ENCODE measurements at places on chromosomes 11 and 22. TPM values are rescaled to one million over a fixed set of nuclear protein-coding genes. Genes with fewer than 3 reads are reported as not detected.

DNA sequence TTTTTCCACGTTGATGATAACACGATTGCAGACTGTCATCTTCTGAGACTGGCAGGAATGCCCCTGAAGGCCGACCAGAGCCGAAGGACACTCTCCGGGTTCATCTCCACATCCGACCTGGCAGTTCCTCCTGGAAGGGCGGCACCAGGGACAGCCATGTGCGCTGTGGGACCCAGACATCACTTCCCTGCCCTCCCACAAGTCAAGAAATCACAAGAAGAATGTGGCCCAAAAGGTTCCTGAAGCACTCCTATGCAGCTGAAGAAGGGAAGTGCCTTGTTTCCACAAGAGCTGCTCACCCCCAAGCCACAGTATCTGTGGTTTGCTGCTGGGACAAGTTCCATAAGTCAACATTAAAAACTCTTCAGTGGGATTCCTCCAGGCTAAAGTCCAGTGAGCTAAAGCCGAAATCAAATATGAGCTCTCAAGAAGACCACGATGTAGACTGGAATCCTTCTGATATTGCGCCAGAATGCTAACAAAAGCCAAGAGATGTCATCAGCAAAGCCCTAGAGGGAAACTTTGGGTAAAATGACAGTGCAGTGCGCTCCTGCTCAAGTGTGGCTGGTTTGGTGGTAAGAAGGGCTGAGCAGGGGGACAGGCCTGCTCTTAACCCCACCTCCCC is 21.2 kb downstream of the PACSIN2 start:
- DNase-seq, result peak; percentile 63

GRCh38 chr11:119758291-119758690 is 29.3 kb upstream of the NECTIN1 start:
- peak; percentile 77 for DNase-seq

DNA sequence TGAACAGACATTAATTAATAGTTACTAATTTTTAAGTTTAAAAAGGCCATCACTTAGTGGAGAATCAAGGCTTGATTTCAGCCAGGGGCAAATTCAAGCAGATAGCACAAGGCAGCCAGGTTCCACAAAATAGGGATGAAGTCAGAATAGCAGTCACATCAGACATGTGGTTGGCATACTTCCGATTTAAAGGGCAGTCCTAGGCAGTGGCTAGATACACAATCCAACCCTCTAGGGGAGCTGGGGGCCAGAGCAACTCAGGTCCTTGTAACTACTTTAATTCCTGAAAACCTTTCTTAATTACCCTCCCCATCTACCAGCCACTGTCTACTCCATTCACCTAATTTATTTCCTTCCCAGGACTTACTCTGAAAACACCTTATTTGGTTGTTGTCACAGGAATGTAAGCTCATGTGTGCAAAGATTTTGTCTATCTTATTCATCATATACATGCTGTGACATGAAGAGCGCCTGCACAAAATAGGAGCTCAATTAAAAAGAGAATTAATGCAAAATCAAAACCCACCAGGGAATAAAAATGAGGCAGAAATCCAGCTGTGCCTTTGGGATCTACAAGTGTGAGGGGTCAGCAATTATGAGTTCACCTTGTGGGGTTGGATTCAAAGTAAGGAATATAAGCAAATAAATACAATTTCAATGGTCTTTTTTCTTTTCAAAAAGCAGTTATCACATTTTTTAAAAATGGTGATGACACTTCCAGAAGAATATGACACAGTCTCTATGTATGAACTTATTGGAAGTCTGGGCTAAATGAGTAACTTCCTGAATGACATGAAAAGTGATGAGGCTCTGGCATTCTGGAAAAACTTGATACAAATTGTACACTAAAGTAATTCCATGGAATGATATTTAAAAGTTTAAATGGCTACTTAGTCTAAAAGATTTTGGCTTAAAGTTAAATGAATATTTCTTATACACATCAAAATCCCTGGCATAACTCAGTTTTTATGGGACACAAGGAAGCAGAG is 53.8 kb downstream of the COPB1 start:
- peak; percentile 14 for DNase-seq

DNA sequence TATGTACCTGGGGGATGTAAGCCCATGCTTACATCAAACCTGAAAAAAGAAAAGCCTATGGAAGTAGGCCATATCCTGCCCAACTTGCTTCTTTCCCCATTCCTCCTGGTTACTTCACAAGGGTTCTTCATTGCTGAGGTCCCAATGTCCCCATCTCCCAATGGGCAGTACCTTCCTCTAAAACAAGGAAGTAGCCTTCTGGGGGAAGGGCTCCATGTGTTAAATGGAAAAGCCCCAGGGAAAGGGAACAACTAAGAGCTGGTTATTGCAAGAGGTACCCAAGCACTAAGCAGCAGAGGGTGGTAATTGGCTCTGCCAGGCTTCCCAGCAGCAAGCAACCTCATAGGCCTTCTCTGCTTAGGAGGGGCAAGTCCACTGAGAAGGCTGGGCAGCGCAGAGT is 11.3 kb downstream of the TMEM216 start:
- DNase-seq, result no peak

Gene SVIP
- polyA plus RNA-seq, result 6.0 TPM

Gene GGTLC2
- polyA plus RNA-seq, result not detected

- DNase-seq, result no peak
Observed at GRCh38 chr11:65528819-65529350, 4.0 kb downstream of the SCYL1 start.

Gene ADAMTS15
- polyA plus RNA-seq, result 18.2 TPM

- DNase-seq, result no peak
Observed at GRCh38 chr11:26048271-26048670, 283.7 kb upstream of the ANO3 start.

- DNase-seq, result no peak
Observed at GRCh38 chr22:49332691-49333090, 495.0 kb downstream of the BRD1 start.

Gene TRIM5
- 26.8 TPM for polyA plus RNA-seq

DNA sequence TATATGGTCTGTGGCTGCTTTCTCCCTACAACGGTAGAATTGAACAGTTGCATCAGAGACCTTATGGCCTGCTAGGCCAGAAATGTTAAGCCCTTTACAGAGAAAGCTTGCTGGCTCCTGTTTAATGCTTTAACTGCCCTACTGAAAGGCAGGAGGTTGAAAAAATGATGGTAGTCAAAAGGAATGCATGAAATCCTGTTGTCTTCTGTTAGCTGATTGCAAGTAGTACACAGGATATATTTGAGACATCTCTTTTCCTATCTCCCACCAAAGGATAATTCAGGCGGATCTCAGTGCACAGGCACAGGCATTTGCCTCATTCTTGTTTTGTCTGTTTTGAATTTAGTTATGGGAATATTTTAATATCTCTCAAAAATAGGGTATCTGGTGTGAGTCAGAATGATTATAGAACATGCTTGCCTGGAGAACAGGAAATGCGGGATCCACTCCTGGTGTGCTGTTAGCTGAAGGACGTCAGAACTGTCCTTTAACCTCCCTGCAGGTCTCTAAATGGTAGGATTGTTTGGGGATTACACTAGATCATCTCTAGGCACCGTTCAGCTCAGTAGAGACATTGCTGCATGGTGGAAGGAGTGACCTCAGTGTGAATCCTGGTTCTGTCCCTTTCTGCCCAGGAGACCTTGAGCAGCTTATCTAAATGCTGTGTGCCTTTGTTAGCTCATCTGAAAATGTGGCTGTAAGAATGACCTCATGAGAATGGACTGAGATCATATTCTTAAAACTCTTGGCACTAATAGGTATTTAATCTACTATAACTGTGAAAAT is 49.5 kb downstream of the PACS1 start:
- DNase-seq, result peak; percentile 92

Gene TCN1
- polyA plus RNA-seq, result not detected

- DNase-seq, result no peak
Observed at GRCh38 chr22:49079027-49079725, 748.5 kb downstream of the BRD1 start.

Gene PHOX2A
- polyA plus RNA-seq, result not detected

DNA sequence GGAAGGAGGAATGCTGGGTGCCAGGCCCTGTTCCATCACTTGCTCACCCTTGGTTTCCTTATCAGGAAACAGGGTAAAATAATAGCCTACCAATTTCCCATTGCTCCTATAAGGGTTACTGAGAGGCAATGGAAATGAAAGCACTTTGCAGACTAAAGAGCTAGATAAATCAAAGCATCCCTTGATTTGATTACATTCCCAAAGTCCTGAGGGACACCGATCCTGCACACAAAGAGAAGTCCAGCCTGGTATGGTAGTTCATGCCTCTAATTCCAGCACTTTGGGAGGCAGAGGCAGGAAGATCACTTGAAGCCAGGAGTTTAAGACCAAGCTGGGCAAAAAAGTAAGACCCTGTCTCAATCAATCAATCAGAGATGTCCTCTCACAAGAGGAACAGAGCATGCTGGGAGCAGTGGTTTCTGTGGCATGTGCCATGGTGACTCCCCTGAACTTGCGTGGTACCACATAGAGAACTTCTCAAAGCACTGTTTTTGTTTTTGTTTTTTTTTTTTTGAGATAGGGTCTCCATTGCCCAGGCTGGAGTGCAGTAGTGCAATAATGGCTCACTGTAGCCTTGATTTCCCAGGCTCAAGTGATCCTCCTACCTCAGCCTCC is 10.7 kb downstream of the TBC1D10A start:
- no peak for DNase-seq

Gene CHEK2
- polyA plus RNA-seq, result 18.4 TPM

DNA sequence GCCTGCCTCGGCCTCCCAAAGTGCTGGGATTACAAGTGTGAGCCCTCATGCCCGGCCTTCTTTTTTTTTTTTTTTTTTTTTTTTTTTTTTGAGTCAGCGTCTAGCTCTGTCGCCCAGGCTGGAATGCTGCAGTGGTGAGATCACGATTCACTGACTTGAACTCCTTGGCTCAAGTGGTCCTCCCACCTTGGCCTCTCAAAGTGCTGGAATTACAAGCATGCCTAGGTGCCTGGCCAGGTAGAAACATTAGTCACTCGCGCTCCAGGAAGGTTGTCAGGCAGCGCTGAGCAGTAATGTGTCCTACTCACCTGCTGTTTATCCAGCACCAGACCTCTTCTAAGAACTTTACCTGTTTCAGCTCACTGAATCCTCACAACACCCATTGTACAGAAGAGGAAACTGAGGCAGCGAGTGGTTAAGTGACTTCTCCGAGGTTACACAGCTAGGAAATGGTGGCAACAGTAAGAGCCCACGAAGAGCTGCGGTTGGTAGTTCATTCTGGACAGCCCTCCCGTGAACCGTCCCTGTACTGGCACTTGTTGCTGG is 496 bp upstream of the CST6 start:
- peak; percentile 83 for DNase-seq

DNA sequence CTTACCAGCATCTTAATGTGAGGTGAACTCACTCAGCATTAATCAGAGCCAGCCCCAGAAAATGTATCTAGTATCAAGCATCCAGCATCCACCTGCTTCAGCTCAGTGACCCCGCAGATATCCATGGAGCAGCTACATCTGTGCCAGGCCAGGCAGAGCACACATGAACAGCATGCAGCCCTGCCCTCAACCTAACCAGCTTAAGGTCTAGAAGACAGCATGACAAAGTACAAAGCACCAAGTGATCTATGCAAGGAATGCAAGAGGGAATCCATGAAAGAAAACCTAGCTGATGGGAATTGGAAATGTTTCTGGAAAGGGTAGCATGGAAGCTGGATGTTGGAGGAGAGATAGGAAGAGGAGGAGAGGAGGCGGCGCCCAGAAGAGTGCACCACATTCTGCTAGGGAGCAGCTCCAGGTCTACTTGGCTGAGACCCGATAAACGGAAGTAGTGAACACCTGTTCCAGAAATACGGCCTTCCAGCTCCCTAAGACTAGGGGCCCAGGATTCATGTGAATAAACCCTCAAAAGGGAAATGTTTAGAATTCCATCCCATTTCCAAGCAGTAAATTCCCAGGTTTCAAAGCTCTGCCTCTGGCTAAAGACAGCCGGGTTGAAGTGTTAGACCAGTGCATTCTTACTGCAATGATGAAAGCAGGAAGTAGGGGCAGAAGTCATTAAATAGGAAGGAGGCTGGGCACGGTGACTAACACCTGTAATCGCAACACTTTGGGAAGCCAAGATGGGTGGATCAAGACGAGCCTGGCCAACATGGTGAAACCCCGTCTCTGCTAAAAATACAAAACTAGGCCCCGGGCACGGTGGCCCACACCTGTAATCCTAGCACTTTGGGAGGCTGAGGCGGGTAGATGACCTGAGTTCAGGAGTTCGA is 23.5 kb upstream of the L3MBTL2 start:
- peak; percentile 82 for DNase-seq

GRCh38 chr11:32918427-32918826 is 25.8 kb downstream of the QSER1 start:
- DNase-seq, result no peak

DNA sequence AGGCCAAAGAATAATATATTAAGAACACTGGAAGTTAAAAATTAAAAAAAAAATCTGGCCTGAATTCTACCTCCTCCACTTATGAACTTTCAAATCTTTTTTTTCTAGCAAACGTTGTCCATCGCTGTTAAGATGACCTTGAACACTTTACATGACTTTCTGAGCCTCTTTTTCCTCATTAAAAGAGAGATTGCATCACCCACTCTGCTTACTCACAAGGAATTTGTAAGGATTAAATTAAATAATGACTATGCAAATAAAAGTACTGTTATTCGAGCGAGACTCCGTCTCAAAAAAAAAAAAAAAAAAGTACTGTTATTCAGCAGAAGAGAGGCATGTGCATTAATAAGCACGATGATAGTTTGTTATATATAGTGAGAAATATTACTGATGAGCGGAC is 285.1 kb upstream of the CCDC90B start:
- DNase-seq, result peak; percentile 83

DNA sequence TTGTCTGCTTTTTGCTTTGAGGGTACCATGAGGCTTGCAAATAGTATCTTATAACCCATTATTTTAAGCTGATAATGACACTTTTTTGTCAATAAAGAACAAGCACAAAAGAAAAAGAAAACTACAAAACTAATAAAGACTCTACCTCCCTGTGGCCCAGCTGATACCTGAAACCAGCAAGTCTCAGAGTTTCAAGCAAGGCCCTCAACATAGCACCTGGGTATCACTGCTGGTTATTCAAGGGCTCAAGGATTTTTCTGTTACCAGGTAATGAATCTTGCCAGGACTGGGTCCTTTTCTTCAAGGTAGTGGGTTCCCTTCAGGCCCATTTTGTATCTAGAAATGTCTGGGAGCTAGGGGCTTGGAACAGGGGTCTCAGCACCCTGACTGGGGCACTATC is 281.6 kb upstream of the C11orf87 start:
- no peak for DNase-seq

DNA sequence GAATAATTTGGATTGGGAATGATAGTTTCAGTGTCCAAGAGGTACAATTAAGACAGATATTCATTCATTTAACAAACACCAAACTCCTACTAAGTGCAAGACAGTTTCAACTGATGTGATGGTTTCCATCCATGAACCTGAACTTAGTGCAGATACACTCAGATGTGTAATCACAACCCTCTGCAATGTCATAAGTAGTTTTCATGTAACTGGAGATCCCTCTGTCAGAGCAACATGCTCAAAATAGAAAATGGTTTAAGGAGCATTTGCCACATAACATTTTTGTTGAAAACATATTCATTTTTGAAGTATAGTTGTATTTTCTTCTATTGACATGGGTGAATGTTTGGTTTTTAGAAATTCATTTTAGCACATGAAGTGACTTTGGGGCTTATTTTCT is 16.5 kb upstream of the PKNOX2 start:
- no peak for DNase-seq

Gene NECTIN1
- polyA plus RNA-seq, result 9.2 TPM

Measured in fibroblast of lung (primary cell).